Fibroblast of the aortic adventitia (primary cell): ENCODE measurements at places on chromosomes 3 and 15. TPM values are rescaled to one million over a fixed set of nuclear protein-coding genes. Genes with fewer than 3 reads are reported as not detected.

TM4SF18 gene
- 0.27 and 1.3 TPM in 2 replicates for total RNA-seq

MUC20 gene
- 0.63 and 4.5 TPM in 2 replicates for total RNA-seq

GRCh38 chr3:90128391-90128790 lies 1021.0 kb downstream of the EPHA3 start:
- DNase-seq, result no peak

DNA sequence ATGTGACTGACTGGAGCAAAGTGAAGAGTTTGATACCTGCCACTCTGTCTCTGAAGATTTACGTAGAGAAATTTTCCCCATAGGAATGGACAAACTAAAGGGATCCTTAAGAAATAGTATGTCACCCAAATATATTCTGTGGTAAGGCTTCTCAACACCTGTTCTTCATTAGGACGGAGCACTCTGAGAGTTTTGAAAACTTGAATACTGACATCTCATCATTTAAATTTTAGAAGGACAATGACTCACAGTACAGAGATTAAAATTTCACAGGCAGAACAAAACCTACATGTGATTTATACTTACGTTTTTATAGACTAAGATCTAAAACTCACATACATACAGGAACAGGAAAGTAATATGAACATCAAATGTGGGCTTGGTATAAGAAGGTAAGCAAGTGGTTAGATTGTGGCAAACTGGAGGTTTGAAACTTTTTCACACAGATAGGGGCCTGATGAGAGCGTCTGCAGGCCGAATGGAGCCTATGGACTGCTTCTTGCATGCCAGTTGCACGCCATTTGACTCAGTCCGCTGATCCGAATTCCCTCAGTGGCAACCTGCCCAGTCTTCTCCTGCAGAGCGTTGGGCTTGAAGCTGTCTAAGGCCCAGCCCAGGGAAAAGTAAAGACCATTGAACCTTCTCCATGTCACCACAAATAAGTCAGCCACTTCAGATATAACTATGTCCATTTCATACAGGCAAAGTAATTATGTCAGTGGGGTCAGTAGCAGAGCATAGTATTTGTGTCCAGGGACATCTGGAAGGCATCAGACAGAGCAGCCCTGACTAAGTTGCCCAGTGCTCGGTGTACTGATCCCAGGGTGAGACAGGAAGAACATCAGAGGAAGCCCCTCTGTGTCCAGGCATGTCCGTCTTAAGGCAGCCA lies 45.7 kb downstream of the ZBTB38 start:
- peak; percentile 79 for DNase-seq

DNA sequence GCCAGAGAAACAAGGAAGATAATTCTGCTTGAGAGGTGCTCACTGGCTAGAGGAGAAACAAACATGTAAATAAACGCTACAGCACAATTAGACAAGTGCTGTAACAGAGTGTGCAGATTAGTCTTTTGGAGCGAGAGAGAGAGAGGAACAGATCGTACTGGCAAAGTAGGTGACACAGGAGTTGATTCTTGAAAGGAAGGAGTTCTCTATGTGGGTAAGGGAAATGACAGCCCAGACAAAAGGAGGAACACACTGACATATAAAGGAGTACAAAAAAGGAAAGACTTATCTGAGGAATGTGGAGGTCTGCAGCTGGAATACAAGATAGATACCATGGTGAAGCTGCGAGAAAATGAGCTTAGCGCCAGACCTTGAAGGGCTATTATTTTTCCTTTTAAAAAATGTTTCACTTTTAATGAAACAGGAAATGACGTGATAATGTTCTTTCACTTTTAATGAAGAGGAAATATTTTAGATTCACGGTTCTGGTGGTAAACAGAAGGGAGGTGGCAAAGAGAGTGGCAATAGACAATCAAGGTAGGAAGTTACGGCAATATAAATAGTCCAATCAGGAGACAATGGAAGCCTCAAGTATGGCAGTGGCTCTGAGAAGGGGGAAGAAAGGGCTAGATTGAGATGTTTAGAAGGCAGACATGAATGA lies 202.9 kb downstream of the VPS13C start:
- no peak for DNase-seq

CPNE9 gene
- not detected in 2 replicates for total RNA-seq

TOMM70 gene
- 62.0 and 64.5 TPM in 2 replicates for total RNA-seq

GRCh38 chr3:95721938-95722337 lies 1092.5 kb upstream of the EPHA6 start:
- peak; percentile 18 for DNase-seq

DNA sequence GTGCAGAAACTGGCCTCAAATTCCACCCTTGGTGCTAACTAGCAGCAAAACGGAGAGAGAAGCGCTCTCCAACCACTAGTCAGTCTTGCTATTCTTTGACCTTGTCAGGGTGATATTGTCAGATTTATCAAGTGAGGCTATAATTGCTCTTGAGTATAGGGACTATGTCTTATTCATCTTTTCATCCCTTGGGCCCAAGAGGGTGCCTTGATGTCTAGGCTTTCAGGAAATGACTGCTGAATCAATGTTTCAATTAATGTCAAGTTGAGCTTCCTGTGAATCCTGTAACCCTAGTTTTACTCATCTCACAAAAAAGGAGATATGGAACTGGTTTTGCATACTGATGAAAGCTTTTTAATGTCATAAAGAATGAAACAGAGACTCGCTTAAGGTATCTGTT lies 701.3 kb downstream of the EDEM1 start:
- DNase-seq, result no peak

GRCh38 chr3:128113817-128114794 lies 9.5 kb downstream of the RUVBL1 start:
- DNase-seq, result no peak

DCUN1D1 gene
- total RNA-seq, result 33.8 and 49.5 TPM in 2 replicates

- DNase-seq, result no peak
These were observed 57.5 kb upstream of the SLC6A1 start for GRCh38 chr3:10935028-10935427.

DNA sequence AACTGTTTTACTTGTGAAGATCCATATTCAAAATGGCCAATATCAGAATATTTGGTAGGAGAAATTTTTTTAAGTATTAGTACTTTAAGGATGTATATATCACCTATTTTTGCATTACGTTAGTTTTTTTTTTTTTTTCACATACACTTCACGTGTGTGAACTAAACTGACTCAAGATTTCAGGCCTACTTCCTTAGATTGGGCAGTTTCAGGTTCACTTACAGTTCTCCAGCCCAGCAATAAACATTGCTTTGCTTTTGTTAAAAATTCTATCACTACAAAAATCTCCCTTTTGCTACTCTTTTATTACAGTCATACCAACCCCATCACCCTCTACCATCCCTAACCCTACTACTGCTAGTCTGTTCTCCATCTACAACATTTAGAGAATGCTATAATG lies 183.6 kb downstream of the KCNH8 start:
- no peak for DNase-seq

ROPN1 gene
- total RNA-seq, result not detected in 2 replicates

WDR93 gene
- total RNA-seq, result 0.09 and 0.49 TPM in 2 replicates

DNA sequence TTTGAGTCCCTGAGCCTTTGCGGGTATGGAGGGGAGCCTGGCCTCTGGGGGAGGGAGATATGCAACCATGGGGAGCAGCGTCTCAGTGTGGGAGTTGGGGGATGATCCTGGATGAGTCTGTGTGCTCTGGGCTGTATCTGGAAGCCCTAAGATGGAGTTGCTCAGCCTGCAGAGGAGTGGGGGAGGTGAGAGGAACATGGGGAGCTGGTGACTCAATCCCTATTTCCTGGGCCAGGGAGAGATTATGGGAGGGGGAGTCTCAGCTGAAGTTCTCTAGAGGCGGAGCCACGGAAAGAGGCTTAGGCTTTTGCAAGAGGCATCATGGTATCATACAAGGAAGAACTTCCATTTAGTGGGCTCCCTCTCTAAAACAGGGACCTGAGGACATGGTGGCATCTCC lies 59.5 kb upstream of the TMEM115 start:
- no peak for DNase-seq

GRCh38 chr3:98013411-98014267 lies 21.5 kb downstream of the GABRR3 start:
- no peak for DNase-seq

DNA sequence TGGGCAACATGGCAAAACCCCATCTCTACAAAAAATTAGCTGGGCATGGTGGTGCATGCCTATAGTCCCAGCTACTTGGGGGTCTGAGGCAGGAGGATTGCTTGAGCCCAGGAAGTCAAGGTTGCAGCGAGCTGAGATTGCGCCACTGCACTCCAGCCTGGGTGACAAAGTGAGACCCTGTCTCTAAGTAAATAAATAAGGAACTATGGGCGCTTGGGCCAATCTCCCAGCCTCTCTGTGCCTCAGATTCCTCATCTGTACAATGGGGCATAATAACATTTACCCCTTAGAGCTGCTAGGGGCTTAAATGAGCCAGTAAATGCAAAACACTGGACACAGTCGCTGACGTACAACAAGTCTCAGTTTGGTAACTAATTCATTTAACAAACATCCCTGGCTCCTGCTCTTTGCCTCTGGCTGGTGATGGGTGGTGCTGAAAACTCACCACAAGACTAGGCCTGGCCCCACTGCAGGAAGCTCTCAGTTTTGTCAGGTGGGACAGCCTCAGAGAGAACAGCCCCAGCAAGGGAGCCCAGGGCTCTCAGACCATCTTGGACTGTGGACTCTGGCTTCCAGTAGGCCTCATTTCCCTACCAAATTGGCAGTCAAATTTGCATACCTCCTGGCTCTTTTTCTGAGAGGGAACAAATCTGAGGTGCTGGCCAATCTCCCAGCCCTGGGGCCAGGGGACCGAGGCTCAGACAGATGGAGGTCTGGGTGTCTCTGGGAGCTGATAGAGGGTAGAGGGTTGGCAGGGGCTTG lies 6.4 kb upstream of the TBC1D2B start:
- no peak for DNase-seq

- DNase-seq, result no peak
These were observed 209.8 kb upstream of the CBLB start for GRCh38 chr3:106078635-106079034.
